ENCODE measurements at places on chromosomes 5 and 9.

DNA sequence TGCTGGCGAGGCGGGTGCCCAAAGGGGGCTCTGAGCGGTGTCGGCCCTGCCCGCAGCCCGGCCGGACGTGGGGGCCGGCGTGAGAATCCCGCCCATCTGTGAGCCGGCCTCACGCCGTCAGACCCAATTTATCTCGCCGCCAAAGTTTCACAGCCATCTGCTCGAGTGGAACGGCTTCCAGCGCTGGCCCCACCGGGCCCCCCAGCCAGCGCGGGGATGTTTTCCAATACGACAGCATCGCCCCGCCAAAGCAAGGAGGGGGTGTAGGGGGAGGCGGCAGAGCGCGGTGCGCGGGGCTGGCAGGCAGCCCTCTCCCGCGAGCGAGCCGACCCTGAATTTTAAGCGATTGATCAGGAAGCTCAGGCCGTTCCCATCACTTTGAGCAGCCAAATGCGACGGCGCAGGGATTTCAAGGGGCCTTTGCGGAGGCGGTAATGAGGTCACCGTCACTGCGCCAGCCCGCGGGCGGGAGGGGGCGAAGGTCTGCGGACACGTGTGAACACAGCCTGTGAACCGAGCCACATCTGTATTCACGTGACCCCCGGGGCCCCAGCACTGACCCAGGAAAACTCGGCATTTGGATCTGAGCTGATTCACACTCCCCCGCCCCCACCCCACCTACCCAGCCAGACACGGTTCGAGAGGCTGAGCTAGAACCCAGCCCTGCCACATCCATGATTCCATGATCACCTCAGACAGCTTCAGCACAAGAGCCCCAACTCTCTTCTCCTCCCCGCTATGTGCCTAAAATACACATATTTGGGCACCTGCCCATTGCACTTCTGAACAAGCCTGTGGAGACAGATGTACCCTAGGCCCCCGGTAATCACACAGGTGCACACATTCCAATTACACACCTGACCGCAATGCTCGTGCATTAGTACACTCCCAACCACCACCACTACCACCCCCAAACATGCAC is 47.8 kb upstream of the PSD2 start:
- no peak for DNase-seq

DNA sequence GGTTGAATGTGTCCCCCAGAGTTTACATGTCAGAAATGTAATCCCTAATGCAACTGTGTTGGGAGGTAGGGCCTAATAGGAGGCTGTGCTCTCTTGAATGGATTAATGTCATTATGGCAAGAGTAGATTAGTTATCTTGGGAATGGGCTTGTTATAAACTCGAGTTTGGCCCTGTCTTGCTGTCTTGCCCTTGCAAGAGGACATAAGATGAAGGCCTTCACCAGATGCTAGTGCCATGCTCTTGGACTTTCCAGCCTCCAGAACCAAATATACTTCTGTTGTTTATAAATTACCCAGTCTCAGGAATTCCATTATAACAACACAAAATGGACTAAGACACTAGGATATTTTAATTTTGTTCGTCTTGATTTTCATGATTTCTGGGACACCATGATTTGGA is 5.4 kb downstream of the PIK3R1 start:
- DNase-seq: no peak

GRCh38 chr9:120873512-120873911 is 3.5 kb downstream of the PHF19 start:
- DNase-seq: no peak

- DNase-seq: no peak
Measured at GRCh38 chr5:119383008-119383407, 27.2 kb downstream of the TNFAIP8 start.

- no peak for DNase-seq
Measured at GRCh38 chr5:135079760-135080159, 45.7 kb upstream of the PITX1 start.

GRCh38 chr9:119195521-119195920 is 173.7 kb downstream of the BRINP1 start:
- no peak for DNase-seq

- DNase-seq: no peak
Measured at GRCh38 chr5:132687995-132688394, 14.2 kb downstream of the IL4 start.

- peak; percentile 31 for DNase-seq
Measured at GRCh38 chr5:80408484-80409366, 861 bp downstream of the ZFYVE16 start.

GRCh38 chr9:83342006-83342405 is 196.2 kb downstream of the FRMD3 start:
- DNase-seq: no peak

DNA sequence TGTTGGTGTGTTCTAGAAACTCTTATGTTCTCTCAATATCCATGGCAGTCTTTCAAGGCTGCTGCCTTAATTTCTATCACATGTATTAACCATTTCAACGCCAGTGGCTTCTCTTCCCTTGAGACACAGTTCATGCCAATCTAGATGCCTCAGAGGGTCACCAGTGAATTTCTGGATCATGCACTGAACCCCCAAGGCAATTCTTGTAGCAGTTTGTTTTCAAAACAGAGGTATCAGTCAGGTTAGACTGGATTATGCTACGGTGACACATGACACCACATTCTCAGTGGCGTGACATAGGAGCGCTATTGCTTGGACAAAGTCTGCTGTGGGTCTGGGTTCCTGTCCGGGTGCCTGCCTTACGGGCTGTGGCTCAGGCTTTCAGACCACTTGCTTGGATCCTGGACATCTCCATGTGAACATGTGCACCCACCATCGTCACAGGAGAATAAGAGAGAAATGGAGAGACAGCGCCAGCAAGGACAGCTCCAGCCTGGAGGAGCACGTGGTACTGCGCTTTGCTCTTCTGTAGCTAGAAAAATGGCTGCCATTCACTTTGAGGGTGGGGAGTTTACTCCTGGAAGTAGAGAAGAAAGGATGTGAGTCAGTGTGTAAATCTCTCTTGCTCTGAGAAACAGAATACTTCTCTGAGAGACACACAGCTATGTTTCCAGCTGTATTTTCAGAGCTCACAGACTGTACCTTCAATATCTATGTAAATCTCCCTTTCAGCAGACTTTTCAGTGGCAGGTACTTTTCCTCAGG is 329.3 kb upstream of the ADCY2 start:
- no peak for DNase-seq

DNA sequence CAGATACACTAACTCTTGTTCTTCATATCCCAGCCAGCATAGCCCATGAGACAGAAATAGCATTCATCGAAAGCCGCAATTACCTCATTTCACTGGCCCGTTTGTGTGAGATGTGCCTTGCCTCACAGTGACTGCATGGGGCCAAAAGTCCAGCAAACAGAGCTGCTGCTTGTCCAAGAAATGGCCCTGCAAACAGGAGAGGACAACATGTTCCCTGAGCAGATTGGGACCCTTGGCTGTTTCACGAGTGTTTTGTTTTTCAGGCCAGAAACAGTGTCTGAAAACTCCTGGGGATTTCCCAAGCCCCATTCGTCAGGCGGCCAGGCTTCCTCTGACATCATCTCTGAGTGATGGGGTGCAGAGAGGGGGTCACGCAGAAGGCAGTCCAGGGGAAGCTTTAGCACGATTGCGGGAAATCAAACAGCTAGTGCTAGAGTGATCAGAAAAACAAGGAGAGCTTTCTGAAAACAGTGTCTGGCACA is 503.6 kb upstream of the PAPPA start:
- DNase-seq: no peak

GRCh38 chr9:114263853-114264510 is 58.9 kb upstream of the ORM1 start:
- DNase-seq: no peak

GRCh38 chr5:10505517-10506095 is 58.3 kb upstream of the ANKRD33B start:
- DNase-seq: no peak

DNA sequence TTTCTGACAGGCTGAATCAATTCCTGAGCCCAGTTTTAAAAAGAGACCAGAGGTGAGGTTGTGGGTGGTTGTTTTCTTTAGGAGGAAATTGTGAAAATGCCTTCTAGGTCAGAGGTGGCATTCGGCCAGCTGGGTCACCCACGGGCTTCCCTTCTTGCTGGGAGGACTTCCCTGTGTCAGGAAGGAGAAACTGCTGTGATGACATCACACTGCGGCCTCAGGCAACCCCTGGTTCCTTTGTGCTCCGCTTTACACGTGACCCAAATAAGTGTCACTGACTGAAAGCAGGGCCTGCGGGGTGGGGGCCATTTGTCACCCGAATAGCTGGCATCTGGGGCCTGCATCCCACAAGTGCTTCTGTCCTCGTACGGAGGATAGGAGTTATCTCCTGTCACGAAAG is 39.7 kb downstream of the FABP6 start:
- DNase-seq: no peak

- no peak for DNase-seq
Measured at GRCh38 chr5:57986761-57987341, 473.0 kb downstream of the PLK2 start.

DNA sequence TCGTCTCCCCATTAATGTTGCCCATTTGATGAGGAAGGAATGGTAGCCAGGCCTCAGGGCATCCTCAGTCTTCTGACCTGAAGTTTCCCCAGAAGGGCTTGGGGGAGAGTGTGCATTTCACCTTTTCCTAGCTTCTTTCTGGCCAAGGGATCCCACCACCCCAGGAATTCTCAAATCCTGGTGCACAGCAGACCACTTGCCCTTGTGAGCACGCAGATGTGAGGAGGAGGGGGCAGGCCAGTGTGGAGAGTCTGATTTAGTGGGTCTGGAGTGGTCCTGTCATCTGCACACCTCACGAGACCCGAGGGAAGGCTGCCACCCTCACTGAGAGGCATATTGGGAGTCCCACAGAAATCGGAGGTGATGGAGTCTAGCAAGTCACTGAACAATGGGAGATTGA is 64.3 kb downstream of the CXXC5 start:
- no peak for DNase-seq

GRCh38 chr5:175717837-175718236 is 60.0 kb downstream of the HRH2 start:
- DNase-seq: no peak
